ENCODE measurements at places on chromosomes 2 and 18. TPM values are rescaled to one million over a fixed set of nuclear protein-coding genes. Genes with fewer than 3 reads are reported as not detected.

Gene SLC23A3
- 0.12 TPM for total RNA-seq

DNA sequence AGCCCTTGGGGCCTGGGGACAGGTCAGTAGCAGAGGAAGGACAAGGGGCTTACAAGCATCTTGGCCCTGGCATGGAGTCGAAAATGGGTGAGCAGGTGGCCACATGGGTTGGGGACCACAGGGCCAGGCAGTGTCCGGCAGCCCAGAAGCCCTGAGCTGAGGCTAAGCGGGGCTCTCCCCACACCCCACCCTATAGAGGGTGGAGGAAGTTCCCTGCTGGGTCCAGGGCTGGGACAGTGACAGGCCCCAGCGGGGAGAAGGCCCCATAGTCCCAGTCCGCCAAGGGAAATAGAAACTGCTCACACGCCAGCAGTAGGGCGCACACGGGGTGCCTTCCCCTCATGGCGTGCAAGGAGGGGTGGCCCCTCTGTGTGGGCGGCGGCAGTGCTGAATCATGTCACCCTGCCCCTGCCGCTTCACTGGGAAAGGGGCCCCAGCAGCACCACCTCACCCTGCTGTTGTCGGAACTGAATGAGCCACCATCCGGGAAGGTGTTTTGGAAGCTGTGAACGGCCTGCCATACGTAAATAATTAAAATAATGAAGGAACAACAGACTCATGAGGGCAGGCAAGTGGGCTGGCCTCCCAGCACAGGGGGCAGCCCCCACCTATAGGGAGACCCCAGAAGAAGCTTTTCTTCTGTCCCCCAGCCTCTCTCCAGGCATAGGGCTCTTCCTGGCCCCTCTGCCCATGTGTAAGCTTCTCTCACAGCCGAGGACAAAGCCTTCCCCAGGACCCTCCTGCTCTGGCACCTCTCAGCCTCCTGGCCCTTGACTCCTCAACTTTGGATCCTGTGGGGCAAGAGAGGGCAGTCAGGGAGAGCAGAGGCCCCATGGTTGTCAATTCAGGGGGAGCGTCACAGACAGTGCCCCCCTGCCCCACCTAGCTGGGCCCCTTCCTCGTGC, 12.7 kb upstream of the DUSP2 start:
- H3K27ac ChIP-seq, result no peak overlapping the region
- H3K36me3 ChIP-seq, result no peaks in the 10 kb centered on the region
- no peak for DNase-seq
- H3K4me3 ChIP-seq, result no peak overlapping the region
- no peaks in the 10 kb centered on the region for H3K4me1 ChIP-seq
- H3K27me3 ChIP-seq, result no peaks in the 10 kb centered on the region

Gene REG3G
- total RNA-seq, result not detected

Gene MC2R
- not detected for total RNA-seq

- no peaks in the 10 kb centered on the region for H3K36me3 ChIP-seq
- DNase-seq, result no peak
- H3K4me3 ChIP-seq, result no peak overlapping the region
Measured at GRCh38 chr2:513981-514706, 163.1 kb downstream of the TMEM18 start.

GRCh38 chr18:62964432-62964831, 249.1 kb downstream of the PHLPP1 start:
- DNase-seq, result no peak
- H3K4me3 ChIP-seq, result no peak overlapping the region
- H3K36me3 ChIP-seq, result no peaks in the 10 kb centered on the region
- H3K27me3 ChIP-seq, result no peaks in the 10 kb centered on the region
- H3K27ac ChIP-seq, result no peak overlapping the region

GRCh38 chr18:57998461-57998860, 45.6 kb upstream of the NEDD4L start:
- no peaks in the 10 kb centered on the region for H3K4me1 ChIP-seq
- no peak for DNase-seq
- H3K4me3 ChIP-seq, result no peak overlapping the region
- no peaks in the 10 kb centered on the region for H3K27me3 ChIP-seq
- H3K36me3 ChIP-seq, result no peaks in the 10 kb centered on the region

DNA sequence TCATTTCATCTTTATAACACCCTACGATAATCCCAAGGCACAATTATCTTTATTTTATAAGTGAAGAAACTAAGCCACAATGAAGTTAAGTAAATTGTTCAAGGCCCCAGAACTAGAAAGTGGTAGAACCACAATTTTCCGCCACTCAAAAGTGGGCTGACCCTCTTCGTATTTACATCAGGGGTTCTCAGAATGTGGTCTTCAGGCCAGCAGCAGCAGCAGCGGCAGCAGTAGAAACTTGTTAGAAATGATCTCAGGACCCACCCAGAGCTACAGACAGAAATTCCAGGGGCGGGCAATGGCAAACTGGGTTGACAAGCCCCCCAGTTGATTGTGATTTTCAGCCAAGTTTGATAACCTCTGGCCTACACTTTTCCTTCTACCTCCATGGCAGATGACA, 62.8 kb downstream of the LBH start:
- no peaks in the 10 kb centered on the region for H3K27me3 ChIP-seq
- no peak overlapping the region for H3K27ac ChIP-seq
- no peak for DNase-seq
- H3K4me3 ChIP-seq, result no peak overlapping the region
- H3K4me1 ChIP-seq, result no peaks in the 10 kb centered on the region
- no peaks in the 10 kb centered on the region for H3K36me3 ChIP-seq

Gene C1D
- total RNA-seq, result 18.1 TPM

GRCh38 chr2:26921323-26921722, 49.1 kb upstream of the MAPRE3 start:
- H3K4me1 ChIP-seq, result no peaks in the 10 kb centered on the region
- no peak overlapping the region for H3K4me3 ChIP-seq
- no peaks in the 10 kb centered on the region for H3K27me3 ChIP-seq
- no peak overlapping the region for H3K27ac ChIP-seq
